Hematopoietic multipotent progenitor cell treated with erythropoietin and hydrocortisone succinate and interleukin-3 and kit ligand, for 17 days (in vitro differentiated cells): ENCODE measurements at places on chromosomes 4 and X.

- no peak for DNase-seq
Measured at GRCh38 chr4:90614371-90614770, 487.2 kb downstream of the CCSER1 start.

- DNase-seq = no peak
Measured at GRCh38 chr4:8915201-8916200, 43.9 kb upstream of the HMX1 start.

DNA sequence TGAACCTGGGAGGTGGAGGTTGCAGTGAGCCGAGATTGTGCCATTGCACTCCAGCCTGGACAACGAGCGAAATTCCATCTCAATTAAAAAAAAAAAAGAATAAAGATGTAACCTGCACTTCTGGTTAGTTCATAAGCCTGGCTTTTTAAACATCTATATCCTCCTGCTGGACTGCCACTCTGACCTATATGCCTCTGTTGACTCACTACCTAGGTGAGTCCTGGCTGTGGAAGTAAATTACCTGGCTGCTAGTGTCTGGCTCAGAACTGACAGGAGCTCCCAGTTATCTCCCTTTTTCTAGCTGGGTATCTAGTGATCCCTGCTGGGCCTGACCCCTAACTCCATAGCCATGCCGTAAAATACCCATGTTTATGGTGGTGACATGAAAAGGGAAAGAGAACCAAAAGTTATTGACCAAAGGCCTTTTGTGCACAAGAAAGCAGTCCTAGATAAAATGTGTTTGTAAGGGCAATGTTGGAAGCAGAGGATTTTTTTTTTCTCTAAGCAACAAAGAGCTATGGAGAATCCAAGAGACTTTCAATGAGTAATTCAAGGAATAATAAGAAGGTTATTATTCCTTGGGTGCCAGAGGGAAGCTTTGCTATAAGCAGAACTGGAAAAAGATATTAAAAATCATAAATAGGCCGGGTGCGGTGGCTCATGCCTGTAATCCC, 10.4 kb upstream of the G3BP2 start:
- DNase-seq = no peak

- no peak for DNase-seq
Measured at GRCh38 chr4:123265443-123265842, 131.2 kb upstream of the SPRY1 start.

DNA sequence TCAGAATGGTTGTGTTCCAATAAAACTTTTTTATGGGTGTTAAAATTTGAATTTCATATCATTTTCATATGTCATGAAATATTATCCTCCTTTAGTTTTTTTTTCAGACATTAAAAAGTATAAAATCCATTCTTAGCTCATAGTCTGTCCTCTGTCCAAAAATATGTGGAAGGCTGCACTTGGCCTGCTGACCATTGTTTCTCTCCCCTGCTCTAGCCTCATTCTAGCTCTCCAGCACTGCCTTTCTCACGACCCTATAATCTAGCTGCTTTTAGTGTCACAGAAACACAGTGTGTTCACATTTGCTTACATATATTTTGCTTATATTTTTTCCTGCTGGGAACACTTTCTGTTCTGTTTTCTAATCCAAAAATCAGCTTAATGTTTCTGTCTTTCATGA, 165.0 kb upstream of the ANK2 start:
- DNase-seq = no peak

DNA sequence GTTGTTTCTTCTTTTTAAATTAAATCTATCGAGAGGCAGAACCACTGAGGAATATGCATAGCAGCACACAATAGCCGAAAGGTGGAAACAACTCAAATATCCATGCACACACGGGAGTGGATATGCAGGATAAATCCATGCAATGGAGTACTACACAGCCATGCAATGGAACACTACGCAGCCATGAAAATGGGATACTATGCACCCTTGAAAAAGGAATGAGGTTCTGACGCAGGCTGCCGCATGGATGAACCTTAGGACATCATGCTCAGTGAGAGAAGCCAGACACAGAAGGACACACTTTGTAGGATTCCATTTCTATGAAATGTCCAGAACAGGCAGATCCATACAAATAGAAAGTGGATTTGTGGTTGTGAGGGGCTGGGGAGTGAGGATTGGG, 18.4 kb upstream of the P2RY8 start:
- DNase-seq = no peak

DNA sequence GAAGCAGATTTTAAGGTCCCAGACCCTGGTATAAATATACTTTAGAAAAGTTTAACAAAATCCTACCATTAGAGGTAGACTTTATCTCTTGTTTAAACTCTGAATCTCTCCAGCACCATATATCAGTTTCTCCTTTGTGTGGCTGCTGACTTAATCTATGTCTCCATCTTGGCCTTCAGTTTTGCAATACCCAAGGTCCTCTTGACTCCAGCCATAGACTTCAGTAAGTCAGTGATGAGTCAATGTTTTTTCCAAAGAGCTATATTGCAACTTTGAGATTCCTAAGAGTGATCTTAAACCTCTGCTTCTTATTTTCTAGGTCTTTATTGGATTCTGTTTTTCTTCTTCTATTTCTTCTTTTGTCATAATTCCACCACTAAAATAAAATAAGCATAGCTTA, 50.8 kb upstream of the ADGRL3 start:
- DNase-seq = no peak

GRCh38 chr4:185265942-185266341, 56.5 kb downstream of the SNX25 start:
- DNase-seq = no peak

DNA sequence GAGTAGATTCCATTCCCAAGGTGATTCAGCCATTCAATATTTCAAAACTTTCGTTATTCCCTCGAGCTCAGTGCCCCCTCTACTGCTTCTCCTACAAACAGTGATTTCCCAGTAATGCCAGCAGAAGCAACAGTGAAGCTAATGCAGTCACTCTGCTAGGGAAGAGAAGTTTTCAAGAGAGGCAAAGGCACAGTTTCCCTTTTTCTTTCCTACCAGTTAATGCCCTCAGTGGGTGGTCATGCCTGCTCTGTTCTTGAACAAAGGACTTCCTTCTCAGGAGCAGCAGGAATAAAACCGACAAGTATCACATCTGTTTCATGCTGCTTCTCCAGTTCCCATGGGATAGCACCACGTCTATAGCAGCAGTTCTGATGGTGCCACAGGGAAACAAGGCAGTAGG, 317.2 kb downstream of the TENM3 start:
- no peak for DNase-seq
